ENCODE measurements at places on chromosomes 4 and X.

DNA sequence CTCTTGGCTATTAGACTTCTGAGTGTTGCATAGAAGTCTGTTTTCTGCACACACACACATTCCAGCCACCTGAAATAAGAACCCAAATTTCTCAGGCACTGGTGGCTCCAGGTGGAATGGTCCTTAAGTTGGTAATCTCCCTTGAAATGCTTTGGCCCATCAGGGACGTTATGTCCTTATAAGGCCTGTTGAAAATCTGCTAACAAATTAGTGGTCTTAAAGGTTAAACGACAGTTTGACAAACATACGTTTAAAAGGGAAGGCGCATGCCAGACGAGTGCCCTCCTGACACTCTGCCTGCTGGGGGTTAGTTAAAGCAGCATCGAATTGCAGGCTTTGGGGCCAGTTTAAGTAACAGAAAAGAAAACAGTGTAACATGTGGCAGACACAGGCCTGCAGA is 125.0 kb downstream of the TBX22 start:
- DNase-seq = no peak

DNA sequence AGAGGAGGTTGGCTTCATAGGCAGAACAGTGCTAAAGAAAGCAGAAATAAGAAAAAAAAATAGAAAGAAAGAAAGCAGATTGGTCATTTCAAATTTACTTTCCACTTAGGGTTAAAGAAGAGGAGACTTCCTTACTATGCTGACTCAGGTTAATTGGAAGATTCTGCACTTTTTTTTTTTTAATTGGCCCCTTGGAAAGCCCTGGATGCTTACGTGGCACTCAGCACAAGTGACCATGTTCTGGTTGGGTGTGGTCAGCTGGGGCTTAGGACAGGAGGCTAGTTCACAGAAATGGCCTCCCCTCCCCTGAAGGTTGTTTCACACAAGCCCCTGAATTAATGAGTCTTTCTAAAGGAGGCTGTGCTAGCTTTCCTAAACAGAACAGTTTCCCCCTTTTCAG is 14.5 kb downstream of the MAGEA9B start:
- DNase-seq = no peak

GRCh38 chrX:17579026-17579425 is 158.3 kb upstream of the SCML1 start:
- DNase-seq = no peak

GRCh38 chr4:88415982-88416381 is 37.3 kb downstream of the HERC6 start:
- DNase-seq = no peak

DNA sequence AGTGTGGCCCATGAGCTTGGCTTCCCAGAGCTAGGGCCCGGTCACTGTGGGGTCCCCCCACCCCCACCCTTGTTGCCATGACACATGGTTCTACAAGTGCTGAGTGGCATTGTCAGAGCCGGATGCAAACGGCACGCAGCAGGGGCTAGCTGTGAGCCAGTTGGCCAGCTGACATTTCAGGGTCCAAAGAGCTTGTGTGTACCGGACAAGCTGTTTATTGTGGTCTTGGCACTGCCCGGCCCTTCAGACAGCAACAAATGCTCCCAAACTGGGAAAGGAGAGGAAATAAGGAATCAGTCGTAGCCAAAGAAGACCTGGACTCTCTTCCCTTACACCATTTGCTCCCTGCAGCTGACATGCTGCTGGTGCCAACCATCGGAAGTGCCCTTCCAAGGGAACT is 36.8 kb downstream of the TSC22D3 start:
- DNase-seq = no peak
